ENCODE measurements at places on chromosomes 3 and 15.

DNA sequence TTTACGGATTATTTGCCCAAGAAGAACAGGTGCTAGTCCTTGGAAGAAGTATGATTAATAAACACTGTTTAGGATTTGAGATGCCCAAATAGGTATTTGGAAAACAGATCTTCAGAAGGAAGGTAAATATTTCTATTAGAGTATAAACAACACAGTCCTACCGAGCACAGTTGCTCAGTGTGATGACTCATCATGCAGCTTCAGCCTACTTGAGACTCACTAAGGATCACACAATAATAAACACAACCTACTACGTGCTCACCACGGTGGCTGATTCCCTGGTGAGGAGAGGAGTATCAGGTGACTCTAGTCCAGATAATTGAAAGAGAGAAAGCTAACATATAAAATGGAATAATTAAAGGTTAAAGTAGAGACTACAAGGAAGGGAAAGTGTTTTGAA, 72.0 kb downstream of the PDZRN3 start:
- DNase-seq: no peak

- DNase-seq: no peak
These were observed 96.0 kb downstream of the VPS8 start for GRCh38 chr3:184907681-184908649.

DNA sequence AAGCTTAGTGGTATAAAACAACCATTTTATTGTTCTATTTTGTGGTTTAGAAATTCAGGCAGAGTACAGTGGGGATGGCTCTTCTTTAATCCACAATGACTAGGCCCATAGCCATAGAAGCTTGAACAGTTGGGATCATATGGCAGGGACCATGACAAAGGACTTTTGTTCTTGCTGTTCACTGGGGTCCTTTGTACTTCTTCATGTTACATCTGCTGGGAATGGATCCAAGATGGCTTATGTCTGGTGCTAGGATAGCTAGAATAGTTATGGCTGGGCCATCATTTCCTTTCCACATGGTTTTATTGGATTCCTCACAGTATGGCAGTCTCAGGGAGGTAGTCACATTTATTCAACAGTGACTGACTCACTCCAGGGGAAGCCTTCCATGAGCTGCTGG, 427.9 kb upstream of the AGTR1 start:
- DNase-seq: no peak

DNA sequence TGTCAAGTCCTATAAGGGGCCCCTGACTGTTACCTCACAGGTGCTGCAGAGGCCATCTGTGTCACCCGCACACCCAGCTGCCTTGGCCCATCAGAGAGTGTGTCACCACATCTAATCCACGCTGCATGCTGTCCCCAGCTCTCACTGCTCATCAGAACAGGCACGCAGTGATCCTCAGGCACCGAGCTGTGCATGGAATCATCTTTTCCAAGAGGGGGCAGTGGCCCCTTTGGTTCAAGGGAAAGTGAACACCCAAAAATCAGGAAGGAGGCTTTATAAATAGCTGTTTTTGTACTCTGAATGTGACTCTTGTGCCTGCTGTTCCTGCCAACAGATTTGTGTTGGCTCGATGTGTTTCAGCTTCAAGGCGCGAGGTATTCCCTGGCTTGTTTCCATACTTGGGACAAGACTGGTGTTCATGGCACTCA, 110.3 kb upstream of the ETV5 start:
- no peak for DNase-seq

DNA sequence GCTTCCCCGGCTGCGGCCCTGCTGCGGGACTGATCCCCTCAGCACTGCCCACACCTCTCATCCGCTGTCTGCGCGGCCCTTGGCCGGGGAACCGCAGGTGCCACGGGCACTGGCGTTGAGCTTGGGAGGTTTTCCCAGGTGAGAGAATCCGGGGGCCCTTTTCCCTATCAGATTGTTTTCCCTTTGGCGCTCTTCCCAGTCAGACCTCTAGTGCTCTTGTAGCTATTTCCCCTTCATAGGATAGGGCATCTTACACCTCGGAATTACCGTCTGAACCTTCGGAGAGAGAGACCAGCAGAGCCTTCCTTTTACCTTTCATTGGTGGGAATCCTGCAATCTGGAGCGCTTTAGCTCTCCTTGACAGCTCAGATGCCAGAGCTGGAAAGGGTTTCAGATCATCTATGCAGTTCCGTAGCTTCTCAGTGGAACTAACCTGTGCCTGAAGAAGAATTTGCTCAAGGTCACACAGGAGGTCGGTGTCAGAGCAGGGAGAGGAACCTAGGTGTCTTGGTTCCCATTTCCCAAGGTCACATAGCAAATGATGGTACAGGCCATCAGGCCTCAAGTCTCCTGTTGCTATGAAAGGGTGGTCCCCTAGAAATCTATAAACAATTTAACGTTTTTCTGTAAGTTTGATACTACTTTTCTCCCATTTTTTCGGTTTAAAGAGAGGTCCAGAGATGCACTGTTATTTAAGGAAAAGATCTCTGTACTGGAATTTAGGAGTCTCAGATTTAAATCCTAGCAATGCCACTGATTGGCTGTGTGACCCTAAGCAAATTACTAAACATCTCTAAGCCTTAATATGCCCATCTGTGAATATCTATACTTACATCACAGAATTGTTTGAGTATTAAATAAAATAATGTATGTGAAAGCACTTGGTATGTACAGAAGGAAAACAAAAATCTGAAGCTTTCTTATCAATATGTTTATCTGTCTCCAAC, 916 bp downstream of the IDH3A start:
- DNase-seq: no peak

DNA sequence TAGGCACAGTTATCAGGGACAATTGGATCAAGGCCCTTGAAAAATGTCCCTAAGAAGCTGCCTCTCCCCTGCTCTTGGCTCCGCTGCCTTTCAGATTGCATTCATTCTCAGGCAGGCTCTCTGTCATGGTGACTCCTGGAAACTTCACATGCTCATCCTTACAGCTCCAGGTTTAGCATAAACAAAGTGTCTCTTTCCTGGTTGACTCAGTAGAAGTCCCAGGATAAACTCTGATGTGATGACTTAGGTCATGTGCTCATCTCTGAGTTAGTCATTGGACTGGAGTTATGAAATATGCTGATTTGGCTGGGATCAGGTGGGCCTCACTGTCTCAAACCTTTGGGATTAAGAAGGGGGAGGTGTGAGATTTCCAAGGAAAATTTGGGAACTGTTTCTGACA, 243.8 kb downstream of the ZNF621 start:
- no peak for DNase-seq

DNA sequence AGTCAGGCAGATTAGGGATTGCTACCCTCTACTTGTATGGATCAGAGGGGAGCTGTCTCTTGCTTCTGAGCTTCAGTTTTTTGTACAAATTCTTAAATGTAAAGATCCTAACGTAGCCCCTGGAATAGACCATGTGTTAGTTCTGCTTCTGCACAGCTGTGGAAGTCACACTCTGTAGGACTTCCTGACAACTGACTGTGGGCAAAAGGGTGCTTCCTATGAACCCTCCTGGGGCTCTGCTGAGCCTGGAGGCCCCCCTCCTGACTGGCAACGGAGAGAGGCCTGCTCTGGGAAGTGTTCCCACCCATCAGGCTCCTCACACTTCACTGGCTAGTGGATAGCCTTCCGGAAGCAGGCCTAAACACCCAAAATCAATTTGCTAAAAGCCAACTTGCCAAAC, 131.0 kb downstream of the RPLP1 start:
- no peak for DNase-seq

GRCh38 chr3:151351219-151351618, 21.9 kb upstream of the P2RY13 start:
- DNase-seq: no peak

DNA sequence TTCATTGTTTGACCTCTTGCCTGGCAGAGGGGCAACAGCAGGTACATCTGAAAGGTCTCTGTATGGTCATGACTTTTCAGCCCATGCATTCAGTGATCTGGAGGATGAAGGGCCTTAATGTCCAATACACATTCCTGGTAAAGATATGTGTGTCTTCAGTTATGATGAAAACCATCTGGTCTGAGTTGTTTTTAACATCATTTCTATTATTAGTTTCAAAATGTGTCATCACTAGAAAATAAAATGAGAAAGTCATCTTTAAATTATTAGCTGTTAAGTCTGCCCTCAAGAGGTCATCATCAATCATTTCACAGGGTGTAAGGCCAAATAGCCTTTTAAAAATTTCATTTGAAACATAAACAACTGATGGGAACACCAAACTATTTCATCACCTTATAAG, 92.1 kb upstream of the PLSCR4 start:
- DNase-seq: no peak
